ENCODE measurements at places on chromosomes 1 and 21.

GRCh38 chr1:221777431-221778072 lies 35.7 kb upstream of the DUSP10 start:
- peak; percentile 75 for DNase-seq

GRCh38 chr1:92989936-92990583 lies 28.8 kb upstream of the DIPK1A start:
- no peak for DNase-seq

DNA sequence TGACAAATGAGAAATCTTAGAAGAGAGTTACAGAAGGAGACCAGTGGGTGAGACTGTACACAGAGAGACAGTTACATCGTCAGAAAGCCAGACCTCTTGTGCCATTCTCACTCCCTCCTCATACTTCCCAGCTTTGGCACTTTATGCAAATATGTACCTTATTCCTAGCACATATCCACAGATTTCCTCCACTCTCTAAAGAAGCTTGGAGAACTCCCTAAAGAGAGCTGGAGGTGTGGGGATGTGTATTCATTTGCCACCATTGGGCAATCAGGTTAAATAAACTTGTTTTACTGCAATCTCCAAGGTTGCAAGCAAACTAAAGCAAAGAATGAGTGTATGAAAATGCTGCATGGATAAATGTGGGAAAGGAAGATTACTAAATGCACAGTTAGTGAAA lies 380.9 kb upstream of the PRMT6 start:
- no peak for DNase-seq

- DNase-seq, result no peak
Observed at GRCh38 chr21:16022116-16022515, 292.3 kb downstream of the USP25 start.

GRCh38 chr1:161844696-161845095 lies 78.6 kb downstream of the ATF6 start:
- DNase-seq, result no peak

DNA sequence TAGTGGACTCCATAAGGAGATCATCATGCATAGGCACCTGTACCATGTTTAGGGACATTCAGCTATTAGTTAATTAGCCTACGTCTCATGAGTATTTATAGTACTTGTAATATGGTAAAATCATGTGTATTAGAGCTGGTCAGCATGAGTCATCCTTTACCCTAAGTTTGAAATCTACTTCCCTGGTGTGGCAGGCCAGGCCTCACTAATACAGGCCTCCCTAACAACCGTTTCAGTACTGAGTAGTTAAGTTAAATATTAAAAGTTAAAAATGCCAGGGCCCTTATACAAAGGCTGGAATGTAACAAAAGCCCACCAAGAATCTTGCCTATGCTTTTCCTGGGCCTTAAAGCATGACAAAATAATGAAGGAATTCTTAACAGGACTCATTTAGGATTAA lies 356.3 kb upstream of the DPYD start:
- DNase-seq, result no peak

DNA sequence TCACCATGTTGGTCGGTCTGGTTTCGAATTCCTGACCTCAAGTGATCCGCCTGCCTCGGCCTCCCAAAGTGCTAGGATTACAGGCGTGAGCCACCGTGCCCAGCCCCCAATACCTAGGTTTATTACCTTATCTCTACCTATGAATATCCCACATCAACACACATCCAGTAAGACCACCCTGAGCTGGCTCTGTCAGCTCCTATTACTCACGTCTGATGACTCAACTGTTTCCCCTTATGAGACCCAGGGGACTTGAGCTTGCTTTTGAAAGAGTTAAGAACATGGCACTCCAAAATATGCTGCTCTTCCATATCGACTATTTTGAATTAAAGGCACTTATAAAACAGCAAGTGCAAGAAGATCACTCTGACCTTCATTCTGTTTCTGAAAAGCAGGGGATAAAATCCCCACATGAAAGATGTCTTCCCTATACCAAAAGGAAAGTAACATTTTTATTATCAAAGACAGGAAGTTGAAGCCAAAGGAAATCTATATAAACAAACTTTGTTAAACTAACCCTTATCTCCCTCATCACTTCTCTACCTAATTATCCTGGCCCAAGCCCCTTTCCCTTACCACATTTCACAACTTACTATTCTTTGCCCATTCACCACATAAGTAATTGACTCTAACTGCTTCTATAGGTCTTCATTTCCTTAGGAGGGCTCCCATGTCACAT lies 41.3 kb upstream of the OSBPL9 start:
- peak; percentile 43 for DNase-seq

GRCh38 chr1:119332622-119333021 lies 36.0 kb upstream of the HAO2 start:
- no peak for DNase-seq

DNA sequence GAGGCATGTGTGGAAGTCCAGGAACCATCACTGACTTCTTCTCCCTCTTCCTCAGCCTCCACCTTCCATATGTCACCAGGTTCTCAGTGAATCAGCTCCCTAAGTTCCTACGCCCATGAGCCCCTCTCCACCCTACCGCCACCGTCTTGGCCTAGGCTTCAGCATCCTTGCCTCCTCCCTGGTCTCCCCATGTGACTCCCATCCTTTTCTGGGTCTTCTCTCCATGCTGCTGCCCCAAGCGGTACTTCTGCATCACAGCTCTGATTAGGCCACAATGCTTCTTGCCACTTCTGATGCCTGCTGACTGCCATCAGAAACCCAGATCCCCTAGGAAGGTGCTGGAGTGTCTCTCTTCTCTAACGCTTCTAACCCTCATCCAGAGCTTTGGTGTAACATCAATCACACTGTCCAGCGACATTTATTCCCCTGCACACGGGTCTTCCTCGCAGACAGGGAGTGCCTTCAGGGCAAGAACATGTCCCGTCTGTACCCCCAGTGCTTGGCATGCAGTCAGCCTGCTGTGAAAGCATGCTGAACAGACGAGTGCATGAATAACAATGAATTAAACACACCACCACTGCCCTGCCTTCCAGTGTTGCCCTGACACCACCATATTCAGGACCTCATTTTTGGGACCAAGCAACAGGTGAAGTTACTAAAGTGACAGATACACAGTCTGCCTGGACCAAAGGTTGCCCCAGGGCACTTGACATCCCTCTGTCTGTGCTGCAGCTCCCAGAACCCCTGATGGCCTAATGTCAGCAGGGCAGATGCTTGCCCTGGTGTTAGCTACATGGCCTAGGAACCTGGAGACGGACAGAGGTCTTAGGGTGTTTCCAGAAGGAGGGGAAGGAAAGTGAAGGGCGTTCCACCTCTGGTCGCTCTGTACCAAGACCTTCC lies 158.7 kb upstream of the EDN2 start:
- DNase-seq, result no peak

GRCh38 chr1:1360506-1361169 lies 2.3 kb upstream of the MXRA8 start:
- no peak for DNase-seq

DNA sequence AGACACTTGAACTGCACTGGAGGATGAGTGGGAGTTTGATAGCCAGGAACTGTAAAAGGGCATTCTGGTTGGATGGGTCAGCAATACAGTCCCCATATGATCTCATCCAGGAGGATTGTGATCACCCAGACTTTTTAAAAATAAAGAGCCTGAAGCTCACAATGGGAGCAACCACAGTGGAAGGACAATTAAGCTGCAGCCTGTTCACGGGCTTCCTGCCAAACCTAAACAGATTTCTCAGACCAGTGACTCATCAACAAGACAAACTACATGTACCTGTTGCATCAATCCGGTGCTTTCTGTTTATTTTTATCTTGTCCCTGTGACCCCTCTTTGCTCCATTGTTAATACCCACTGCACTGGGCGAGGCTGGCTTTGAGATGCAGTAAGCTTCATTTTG lies 52.3 kb downstream of the PAPPA2 start:
- no peak for DNase-seq

- DNase-seq, result no peak
Observed at GRCh38 chr1:26158908-26159742, at the start of gene FAM110D. TSS of gene FAM110D (plus strand) at chr1:26159079. CDS start at chr1:26161292, 2,213 bp downstream.

DNA sequence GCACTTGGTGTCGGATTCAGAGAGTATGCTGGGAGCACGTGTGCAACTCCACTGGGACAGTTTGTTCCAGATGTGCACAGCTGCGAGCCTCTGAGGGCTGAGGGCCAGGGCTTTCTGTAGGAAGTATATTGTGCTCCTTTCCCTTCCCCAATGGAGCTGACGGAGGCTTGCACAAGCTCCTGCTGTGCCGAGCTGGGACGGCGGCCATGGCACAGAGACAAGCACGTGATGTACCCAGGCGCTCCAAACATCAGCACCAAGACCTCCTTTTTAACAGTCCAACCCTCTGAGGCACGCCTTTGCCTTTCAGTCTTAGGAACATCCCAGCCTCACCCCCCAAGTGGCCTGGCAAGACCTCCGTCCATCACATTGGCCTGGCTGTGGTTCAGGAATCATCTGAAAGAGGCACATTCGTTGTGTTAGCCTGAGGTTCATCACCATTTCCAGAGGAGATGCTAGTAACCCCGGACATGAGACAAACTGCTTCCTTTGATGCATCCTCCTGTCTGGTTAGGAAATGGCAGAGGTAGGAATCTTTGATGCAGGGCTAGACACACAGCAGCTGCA lies 339.2 kb upstream of the KAZN start:
- DNase-seq, result no peak

DNA sequence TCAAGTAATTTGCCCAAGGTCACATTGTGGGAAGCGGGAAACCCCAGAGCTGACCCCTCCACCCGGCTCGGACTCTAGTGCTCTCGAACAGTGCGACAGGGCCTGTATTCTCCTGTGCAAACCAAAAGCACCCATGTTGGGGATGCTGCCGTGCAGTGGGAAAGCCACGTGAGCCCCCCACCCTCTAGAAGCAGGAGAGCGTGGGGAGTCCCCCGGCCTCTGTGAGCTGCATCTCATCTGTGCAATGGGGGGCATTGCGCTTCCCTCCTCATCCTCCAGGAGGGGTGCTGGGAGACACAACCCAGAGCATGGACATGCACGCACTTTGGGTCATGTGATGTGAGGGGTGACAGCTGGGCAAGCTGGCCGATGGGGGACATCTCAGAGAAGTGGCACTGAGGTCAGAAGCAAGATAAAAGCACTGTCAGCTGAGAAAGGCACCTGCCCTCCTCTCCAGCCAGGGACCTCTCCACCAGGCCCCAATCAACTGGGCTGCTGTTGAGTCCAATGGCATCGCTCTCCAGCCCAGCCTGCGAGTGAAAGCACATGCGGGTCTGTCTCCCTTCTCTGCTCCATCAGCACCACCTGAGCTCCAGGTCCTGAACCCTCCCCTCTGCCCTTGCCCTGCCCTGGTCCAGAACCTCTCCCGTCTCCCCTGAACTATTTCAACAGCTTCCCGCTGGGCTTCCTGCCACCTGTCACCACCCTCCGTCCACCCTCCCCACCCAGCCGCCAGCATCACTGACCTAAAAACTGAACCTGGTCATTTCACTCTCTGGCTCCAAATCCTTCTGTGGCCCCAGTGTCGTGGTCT lies 76.4 kb upstream of the IFFO2 start:
- no peak for DNase-seq

DNA sequence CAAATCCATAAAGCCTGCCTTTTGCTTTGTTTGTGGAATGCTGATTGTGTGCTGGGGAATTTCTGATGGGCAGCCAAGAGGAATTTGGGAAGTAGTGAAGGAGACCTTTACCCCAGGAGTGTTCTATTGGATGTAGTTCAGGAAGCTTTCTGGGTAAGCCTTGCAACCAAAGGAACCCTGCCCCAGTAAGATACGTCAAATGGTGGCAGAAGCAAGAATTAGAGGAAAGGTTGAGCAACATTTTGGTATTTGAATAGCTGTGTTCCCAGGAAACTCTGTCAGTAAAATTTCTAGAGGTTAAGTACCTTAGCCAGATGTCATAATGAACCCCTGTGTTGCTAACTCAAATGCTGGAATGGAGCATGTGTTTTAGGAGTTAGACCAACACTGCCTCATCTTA lies 6.4 kb downstream of the MGST3 start:
- DNase-seq, result no peak

GRCh38 chr1:102578804-102579203 lies 529.5 kb downstream of the COL11A1 start:
- no peak for DNase-seq

DNA sequence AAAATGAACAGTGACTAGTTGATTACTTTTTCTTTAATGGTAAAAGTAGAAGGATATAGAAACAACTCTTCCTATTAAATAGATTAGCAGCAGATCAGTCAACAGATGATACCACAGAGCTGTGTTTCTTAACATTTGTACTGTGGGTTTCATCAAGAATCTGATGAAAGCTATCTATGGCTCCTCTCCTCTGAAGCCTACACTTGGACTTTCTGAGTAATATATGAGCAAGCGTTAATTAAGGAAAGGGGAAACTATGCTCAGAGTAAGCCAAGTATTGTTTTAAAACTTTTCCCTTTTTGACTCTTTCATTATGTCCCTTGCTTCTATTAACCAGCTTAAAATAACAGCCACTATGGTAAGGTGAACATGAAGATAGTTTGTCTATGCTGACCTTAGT lies 10.8 kb downstream of the ARID4B start:
- DNase-seq, result no peak

Data from GM06990 (cell line).